ENCODE measurements at places on chromosomes 5 and 9. TPM values are rescaled to one million over a fixed set of nuclear protein-coding genes. Genes with fewer than 3 reads are reported as not detected.

Gene TMEM8B
- total RNA-seq, result 3.1 TPM

Gene LURAP1L
- total RNA-seq, result 18.6 TPM

Gene SLC27A6
- total RNA-seq, result 0.05 TPM

DNA sequence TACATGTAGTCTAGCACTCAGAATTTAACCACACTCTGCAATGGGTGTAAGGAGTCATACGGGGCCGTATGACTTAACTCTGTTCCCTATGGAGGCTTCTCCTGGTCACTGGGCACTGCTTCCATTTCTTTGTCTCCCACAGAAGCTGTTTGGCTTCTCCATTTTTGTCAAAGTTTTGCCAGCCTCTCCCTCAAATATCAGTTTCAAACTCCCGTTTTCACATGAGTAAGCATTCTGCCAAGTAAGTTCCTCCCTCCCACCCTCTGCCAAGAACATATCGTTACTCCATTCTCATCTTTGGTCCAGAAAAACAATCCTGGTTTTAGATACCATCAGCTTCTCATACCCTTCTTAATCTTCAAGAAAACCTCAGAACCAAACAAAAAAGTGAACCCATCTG, 6.1 kb downstream of the AFAP1L1 start:
- H3K4me3 ChIP-seq, result no peak overlapping the region
- no peaks in the 10 kb centered on the region for H3K36me3 ChIP-seq
- no peak for DNase-seq
- no peaks in the 10 kb centered on the region for H3K4me1 ChIP-seq
- no peak overlapping the region for H3K27ac ChIP-seq

- no peak overlapping the region for H3K4me3 ChIP-seq
- H3K27ac ChIP-seq, result no peak overlapping the region
- H3K4me1 ChIP-seq, result no peaks in the 10 kb centered on the region
- no peaks in the 10 kb centered on the region for H3K27me3 ChIP-seq
- DNase-seq, result no peak
- H3K36me3 ChIP-seq, result no peaks in the 10 kb centered on the region
These were observed 709 bp downstream of the UAP1L1 start for GRCh38 chr9:137077758-137078693.

GRCh38 chr9:79759460-79759859, 187.7 kb downstream of the TLE4 start:
- H3K4me1 ChIP-seq, result no peaks in the 10 kb centered on the region
- H3K27me3 ChIP-seq, result no peaks in the 10 kb centered on the region
- H3K27ac ChIP-seq, result no peak overlapping the region
- no peak overlapping the region for H3K4me3 ChIP-seq

DNA sequence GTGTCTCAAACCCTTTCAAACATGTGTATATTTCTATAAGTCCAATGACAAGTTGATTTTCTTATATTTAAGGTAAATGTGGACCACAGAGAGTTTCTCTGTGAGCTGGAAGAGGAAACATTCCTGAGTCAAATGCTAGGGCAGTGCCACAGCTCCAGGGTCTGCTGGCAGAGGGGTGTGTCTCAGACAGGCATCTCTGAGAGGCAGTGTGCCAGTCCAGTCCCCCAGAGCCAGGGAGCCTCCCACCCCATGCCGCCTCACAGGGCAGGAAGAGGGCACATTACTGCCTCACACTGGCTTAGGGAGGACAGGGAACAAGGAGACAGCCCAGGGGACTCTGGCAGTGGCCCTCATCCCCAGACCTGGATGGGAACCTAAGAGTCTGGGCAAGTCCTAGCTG, 120.2 kb downstream of the TENT4A start:
- no peak for DNase-seq
- no peaks in the 10 kb centered on the region for H3K27me3 ChIP-seq
- H3K27ac ChIP-seq, result no peak overlapping the region
- no peaks in the 10 kb centered on the region for H3K4me1 ChIP-seq
- H3K4me3 ChIP-seq, result no peak overlapping the region

- no peak overlapping the region for H3K4me3 ChIP-seq
- no peak for DNase-seq
- H3K36me3 ChIP-seq, result no peaks in the 10 kb centered on the region
- H3K27ac ChIP-seq, result no peak overlapping the region
- no peaks in the 10 kb centered on the region for H3K27me3 ChIP-seq
These were observed 92.1 kb downstream of the CACNA1B start for GRCh38 chr9:137969685-137970084.

DNA sequence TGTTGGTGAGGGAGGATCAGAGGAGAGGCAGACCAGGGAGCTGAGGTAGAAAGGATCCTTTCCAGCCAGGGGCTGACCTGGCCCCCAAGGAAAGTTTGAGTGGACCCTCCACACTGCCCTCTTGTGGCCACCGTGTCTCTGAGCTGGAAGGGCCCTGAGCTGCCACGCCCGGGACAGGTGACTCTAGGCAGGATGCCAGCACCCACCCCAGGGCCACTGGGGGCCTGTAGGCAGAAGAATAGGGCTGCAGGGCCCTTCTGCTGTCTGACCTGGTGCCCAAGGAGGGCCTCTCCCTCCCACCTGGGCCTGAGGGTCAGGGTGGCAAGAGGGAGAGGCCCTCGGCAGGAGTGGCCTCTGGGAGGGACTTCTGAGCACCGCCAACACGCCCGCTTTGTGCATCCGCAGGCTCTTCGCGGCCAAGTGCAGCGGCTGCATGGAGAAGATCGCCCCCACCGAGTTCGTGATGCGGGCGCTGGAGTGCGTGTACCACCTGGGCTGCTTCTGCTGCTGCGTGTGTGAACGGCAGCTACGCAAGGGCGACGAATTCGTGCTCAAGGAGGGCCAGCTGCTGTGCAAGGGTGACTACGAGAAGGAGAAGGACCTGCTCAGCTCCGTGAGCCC, 76.8 kb downstream of the LMX1B start:
- no peaks in the 10 kb centered on the region for H3K36me3 ChIP-seq
- no peaks in the 10 kb centered on the region for H3K4me1 ChIP-seq
- peaks cover 5% of the 10 kb centered on the region for H3K27me3 ChIP-seq
- H3K27ac ChIP-seq, result no peak overlapping the region
- DNase-seq, result peak; percentile 63
- H3K4me3 ChIP-seq, result no peak overlapping the region

DNA sequence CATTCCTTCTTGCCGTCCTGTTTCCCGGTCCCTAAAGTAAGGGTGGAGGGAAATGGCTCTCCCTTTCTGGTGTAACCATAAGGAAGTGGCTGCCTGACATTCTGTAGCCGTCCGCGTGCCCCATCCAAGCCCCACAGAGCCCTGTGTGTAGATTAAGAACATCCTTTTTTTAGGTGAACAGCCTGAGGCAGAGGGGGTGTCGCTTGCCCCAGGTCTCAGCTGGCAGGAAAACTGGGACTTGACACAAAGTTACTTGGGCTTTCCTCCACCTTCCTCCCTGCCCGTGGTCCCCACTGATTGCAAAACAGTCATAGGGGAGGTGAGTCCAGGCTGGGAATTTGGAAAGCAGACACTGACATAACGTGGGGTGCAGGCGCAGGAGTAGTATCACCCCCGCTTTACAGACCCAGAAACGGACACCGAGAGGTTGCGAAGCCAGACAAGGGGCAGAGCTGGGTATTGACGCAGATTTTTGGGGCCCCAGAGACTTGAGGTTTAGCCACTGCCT, 22.8 kb downstream of the C9orf50 start:
- peaks cover 7% of the 10 kb centered on the region for H3K4me1 ChIP-seq
- DNase-seq, result no peak
- peaks cover 3% of the 10 kb centered on the region for H3K27me3 ChIP-seq
- no peak overlapping the region for H3K4me3 ChIP-seq

DNA sequence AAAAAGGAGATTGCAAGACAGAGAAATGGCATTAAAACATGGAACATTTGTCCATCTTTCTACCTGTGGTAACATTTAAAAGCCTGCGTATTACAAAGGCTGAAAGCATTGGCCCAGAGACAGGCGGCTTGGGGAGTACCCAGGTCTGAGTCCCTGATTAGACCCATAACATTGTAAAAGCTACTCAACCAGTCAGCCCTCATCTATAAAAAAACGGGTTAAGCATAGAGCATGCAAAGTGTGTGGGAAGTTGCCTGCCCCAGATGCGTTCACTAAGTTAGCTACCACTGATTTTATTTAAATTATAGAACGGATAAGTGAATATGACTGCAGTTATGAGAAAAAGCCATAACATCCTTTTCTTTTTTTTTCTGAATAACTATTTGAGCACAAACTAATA, 276.1 kb downstream of the CDH12 start:
- H3K27ac ChIP-seq, result no peak overlapping the region
- H3K4me3 ChIP-seq, result no peak overlapping the region
- H3K36me3 ChIP-seq, result no peaks in the 10 kb centered on the region
- DNase-seq, result no peak
- H3K27me3 ChIP-seq, result no peaks in the 10 kb centered on the region
- no peaks in the 10 kb centered on the region for H3K4me1 ChIP-seq

DNA sequence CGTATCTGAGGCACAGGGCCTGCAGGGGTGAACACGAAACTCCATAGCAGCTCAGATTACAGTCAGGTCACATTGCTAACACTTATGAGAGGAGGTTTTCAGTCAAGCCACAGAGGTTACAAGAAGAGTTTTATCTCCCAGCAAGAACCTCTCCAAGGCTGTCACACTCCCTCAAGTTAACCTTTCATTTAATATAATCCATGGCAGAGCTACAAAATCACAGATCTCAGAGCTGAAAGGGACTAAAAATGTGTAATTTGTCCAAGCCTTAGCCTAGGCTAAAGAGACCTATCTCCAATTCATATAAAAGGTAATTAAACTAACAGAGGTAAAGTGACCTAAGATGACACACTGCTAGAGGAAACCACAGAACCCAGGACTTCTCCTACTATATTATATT, 57.2 kb downstream of the MLANA start:
- no peak for DNase-seq
- H3K36me3 ChIP-seq, result no peaks in the 10 kb centered on the region
- no peak overlapping the region for H3K4me3 ChIP-seq
- H3K27me3 ChIP-seq, result no peaks in the 10 kb centered on the region
- H3K4me1 ChIP-seq, result peaks cover 2% of the 10 kb centered on the region

DNA sequence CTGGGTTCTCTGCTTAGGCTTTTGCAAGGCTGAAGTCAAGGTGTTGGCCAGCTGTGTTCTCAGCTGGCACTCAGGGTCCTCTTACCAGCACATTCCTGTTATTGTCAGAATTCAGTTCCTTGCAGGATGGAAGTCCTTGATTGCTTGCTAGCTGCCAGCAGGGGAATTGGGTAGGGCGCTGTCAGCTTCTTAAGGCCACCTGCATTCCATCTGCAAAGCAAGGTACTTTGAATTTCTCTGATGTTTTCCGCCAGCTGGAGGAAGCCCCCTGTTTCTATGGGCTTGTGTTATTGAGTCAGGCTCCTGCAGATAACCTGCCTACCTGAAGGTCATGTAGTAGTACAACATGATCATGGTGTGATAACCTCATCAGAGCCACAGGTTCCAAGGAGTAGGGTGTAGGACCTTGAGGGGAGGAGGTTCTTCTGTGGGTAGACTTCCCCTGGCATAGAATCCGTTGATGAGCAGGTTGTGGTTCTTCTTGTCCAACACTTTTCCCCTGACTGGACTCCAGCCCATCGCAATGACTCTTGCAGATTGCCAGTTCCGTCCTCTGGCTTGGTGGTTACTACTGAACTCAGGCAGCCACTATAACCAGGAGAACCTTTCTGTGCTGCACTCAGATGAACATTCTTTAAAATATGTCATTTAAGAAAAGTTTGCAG, 6.8 kb downstream of the TENT4A start:
- H3K36me3 ChIP-seq, result no peaks in the 10 kb centered on the region
- DNase-seq, result peak; percentile 21
- H3K4me1 ChIP-seq, result peaks cover 58% of the 10 kb centered on the region

GRCh38 chr5:39005566-39006232, 68.5 kb downstream of the RICTOR start:
- H3K27me3 ChIP-seq, result no peaks in the 10 kb centered on the region
- no peak for DNase-seq
- no peak overlapping the region for H3K4me3 ChIP-seq
- H3K36me3 ChIP-seq, result no peaks in the 10 kb centered on the region

- H3K27ac ChIP-seq, result no peak overlapping the region
- no peaks in the 10 kb centered on the region for H3K27me3 ChIP-seq
- H3K4me3 ChIP-seq, result no peak overlapping the region
- no peak for DNase-seq
These were observed 433.1 kb upstream of the CDH18 start for GRCh38 chr5:20420991-20421595.

All from liver (tissue), 10 donors.